Sigmoid colon (tissue), 7 donors: ENCODE measurements at places on chromosomes 2 and 18.

DNA sequence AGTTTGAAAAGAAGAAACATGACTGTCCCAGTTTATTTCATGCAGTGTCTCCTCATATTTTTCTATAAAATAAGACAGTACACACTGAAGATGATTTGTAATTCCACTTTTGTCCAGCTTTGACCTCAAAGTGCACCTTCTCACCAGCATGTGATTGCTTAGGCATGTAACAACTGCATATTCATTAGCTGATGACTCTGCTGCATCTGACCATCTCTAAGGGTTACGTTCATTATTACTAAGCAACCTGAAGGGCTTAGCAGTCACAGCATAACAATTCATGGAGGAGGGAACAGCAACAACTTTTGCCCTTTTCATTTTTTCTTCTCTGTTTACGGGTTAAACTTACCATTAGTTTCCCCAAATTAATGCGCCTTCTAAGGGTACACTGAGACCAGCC, 330.6 kb upstream of the PIK3C3 start:
- no peaks in the 10 kb centered on the region for H3K27me3 ChIP-seq
- H3K4me3 ChIP-seq: no peak overlapping the region
- DNase-seq: no peak
- H3K27ac ChIP-seq: no peak overlapping the region
- no peaks in the 10 kb centered on the region for H3K4me1 ChIP-seq

- H3K4me1 ChIP-seq: no peaks in the 10 kb centered on the region
- H3K27ac ChIP-seq: no peak overlapping the region
These were observed 669.4 kb downstream of the CPS1 start for GRCh38 chr2:211225784-211226183.

DNA sequence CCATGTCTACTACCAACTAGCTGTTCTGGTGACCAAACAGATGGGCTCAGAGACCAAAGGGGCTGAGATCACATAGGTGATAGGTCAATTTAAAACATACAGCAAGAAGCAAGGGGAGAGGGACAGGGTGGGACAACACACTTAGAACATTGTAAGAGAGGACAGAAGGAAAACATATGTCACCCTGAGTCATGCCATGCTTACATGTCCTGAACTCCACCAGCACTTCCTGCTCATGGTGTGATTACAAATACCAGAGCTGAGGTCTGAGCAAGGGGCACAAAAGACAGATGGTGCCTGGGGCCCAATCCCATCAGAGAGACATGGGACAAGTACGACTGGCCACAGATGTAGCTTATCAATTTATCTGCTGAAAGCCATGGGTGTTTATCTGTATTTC, 28.7 kb upstream of the GALNT14 start:
- peaks cover 4% of the 10 kb centered on the region for H3K27me3 ChIP-seq
- H3K4me1 ChIP-seq: no peaks in the 10 kb centered on the region
- no peak overlapping the region for H3K4me3 ChIP-seq

DNA sequence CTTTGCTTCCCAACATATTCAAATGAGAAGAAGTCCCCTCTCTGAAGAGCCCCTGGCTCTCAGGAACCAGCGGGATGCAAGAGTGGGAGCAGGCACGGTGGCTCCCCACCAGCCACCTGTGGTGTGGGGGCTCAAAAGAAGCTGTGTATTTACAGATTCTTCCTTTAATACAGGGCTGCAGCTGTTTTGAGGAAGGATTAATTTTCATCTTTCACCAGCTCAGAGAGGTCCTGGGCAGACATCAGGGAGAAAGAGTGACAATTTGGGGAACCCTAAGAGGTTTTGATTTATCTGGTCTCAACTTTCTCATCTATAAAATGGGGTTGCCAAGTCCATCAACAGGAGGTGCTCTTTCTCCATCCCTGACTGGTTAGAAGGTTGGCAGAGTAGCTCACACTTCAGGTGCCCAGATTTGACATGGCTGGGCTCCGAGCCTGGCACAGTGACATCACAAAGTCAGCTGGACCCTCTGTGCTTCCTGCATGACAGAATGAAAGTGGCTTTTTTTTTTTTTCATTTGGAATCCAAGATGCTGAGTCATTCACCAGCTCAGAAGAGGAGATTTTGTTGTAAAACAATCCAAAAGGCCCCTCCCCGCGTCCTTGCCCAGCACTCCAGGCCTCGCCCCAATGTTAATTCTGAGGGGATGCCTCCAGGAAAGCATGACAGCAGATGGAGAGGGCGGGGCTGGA, 15.5 kb upstream of the SIX2 start:
- no peak overlapping the region for H3K27ac ChIP-seq
- DNase-seq: no peak
- no peaks in the 10 kb centered on the region for H3K4me1 ChIP-seq
- H3K36me3 ChIP-seq: no peaks in the 10 kb centered on the region
- H3K27me3 ChIP-seq: no peaks in the 10 kb centered on the region
- H3K4me3 ChIP-seq: no peak overlapping the region

- no peaks in the 10 kb centered on the region for H3K36me3 ChIP-seq
- DNase-seq: no peak
- no peak overlapping the region for H3K4me3 ChIP-seq
- H3K27me3 ChIP-seq: no peaks in the 10 kb centered on the region
These were observed 4.3 kb downstream of the AAK1 start for GRCh38 chr2:69639266-69639665.
